ENCODE measurements at places on chromosomes 1 and 21.

- no peak for DNase-seq
Observed at GRCh38 chr1:69305621-69306020, 262.1 kb upstream of the LRRC7 start.

- DNase-seq: no peak
Observed at GRCh38 chr1:183159960-183160359, 26.1 kb upstream of the LAMC2 start.

DNA sequence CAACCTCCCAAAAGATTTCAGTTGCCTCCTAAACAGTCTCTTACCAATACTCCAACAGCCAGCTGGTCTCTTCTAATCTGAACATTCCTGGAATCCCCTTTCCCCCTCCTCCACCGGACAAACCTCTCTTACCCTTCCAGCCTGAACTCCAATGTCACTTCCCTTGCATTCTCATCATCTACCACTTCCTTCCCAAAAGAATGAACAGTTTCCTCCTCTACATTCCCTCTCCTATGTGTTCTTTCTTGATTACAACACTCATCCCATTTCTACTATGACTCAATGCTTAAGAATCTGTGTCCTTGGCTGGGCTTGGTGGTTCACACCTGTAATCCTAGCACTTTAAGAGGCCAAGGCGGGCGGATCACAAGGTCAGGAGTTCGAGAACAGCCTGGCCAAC, 417.1 kb downstream of the SETD4 start:
- DNase-seq: no peak

DNA sequence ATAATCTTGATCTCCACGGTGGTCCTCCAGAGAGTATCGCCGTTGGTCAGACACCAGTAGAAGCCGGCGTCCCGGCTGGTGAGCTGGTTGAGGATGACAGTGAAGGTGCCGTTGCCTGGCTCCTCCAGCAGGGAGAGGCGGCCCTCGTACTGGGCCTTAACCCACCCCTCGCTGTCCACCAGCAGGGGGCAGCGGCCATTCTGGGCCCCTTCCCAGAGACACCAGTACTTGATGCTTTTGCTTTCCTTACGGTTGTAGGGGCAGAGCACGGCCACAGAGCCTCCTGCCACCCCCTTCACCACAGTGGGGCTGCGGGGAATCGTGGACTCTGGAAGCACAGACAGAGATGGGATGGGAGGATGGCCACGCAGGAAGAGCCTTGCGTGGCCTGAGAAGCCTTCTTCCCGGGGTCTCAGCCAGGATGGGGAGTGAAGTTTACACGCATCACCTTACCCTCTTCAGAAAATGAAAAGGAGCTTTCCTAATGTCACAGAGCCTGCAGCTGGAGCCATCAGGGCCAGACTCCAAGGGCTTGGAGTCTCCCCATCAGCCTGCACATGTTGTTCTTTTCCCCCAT, 10.7 kb downstream of the PIGR start:
- DNase-seq: no peak

GRCh38 chr1:209240351-209240750, 343.2 kb upstream of the CAMK1G start:
- DNase-seq: no peak

DNA sequence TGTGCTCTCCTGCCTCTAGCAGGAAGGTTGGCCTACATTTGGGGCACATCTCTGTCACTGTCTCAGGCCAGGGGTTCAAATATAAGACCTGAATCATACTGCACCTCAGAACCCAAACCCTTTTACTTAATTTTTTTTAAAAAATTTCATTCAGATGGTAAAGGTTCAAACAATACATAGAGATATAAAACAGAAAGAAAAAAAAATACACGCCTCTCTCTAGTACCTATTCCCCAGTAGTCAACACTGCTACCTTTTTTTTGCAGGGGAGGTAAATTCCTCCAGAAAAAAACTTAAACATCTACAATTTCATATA, 32.9 kb downstream of the MAPKAPK2 start:
- DNase-seq: no peak

DNA sequence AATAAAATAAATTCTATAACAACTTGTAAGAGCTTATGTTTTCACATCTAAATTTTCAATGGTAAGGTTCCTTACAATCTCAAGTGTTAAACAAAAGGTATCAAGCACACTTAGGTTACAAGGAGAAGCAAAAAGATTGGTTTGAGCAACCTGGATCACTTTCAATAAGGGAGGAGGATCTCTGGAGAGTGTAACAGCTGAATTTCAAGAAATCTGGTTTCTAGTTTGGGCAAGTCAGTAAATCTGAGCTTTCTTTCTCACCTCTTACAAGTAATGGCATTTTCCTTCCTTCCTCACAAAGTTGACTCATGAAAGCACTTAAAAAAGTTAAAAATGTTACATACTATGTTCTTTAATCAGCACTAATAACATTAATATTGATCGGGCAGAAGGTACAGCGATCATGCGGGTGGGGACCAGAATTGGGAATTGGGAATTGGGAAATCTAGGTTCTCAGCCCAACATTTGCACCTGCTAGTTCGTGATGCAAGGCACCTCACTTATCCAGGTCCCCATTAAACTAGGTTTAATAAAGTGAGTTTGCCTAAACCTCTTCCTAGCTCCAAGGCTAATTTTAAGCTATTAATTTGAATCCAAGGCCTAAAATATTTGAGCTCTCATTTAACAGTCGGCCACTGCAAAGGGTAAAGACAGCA, 3.1 kb downstream of the NUCKS1 start:
- DNase-seq: no peak

DNA sequence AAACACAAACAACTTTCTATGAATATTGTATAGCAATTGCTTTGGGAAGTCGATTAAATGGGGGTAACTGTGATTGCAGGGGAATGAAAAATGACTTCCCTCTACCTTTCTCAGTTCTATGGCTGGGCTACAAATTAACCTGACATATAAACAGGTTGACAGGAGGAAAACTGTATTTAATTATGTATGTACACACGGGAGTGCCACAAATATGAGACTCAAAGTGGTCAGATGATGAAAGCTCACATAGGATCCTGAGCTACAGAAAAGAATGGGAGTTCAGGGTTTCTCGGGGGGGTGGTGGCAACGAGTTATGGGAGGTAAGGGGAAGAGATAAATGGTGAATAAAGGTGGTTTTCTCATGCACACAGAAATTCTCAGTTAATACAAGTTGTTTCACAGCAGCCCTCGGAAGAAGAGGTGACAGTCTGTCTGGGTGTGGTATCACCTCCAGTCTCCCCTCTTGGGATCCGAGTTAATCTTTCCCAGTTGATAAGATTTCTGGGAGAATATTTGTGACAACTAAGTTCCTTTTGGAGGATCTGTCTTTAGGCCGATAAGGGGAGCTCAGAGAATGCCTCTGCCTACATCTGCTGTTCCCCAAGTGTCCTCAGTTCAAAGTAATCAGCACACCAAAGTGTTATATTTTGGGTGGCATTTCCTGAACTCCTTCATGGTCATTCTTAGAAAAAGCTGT, 26.3 kb downstream of the GADD45A start:
- DNase-seq: no peak

- DNase-seq: peak; percentile 42
Observed at GRCh38 chr1:113207019-113207418, 134.0 kb downstream of the LRIG2 start.

DNA sequence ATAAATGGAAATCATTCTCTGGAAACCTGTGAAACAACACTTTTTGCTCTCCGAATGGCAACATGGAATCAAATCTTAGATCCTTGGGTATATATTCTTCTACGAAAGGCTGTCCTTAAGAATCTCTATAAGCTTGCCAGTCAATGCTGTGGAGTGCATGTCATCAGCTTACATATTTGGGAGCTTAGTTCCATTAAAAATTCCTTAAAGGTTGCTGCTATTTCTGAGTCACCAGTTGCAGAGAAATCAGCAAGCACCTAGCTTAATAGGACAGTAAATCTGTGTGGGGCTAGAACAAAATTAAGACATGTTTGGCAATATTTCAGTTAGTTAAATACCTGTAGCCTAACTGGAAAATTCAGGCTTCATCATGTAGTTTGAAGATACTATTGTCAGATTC, 45.7 kb downstream of the PTGFR start:
- DNase-seq: no peak

GRCh38 chr1:155858800-155859233, 550 bp upstream of the SYT11 start:
- no peak for DNase-seq

DNA sequence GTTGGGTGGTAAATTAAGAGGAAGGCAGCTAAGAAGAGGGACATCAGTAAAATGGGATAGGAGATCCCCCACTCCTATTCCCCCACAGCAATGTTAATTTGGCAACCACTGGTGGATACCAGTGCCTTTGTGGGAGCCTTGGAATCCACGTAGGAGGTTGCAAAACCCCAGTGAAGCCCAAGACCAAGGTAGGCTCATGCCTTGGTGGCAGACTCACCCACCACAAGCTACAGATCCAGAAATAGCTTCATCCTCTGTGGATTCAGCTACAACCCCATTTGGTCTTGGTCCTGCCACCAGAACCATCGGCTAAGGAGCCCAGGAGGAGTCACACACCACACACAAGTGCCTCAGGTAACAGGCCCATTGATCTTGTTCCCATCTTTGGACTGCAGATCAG, 21.0 kb downstream of the VTCN1 start:
- DNase-seq: no peak

DNA sequence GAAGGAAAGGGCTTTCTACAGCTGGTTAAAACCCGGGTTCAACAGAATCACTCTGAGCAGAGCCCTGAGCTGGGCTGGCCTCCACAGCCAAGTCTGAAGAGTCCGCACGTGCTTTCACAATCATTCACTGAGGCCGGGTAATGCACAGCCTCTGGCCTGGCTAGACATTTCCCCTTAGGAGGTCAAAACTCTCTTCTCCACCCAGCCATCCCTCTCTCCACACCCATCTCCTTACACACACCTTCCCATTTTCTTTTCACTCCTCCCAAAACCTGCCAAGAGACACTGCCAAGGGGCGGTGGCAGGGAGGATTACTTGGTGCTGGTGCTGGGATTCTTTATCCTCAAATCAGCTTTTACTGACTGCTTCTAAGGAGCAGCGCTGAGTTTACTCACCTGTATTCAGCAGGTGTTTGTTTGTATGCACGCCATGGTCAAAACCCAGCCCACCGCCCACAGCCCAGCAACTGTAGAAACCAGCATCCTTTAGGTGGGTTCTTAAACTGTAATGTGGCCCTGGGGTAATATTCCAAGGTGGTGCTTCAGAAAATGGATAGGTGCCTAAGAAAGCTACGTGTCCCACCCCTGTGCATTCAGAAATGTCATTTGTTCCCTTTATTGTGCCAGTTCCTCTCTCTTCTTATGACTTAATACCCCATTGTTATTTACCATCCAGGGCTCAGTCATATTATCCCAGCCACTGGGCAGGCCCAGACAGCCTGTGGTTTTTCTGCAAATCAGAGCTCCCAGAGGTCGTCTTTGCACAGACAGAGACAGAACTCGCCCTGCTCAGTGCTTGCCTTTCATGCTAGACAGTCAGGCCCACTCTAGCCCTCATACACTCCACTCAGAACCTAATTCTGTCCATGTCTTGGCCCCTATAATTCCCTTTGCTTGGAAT, 80.2 kb downstream of the ADSS2 start:
- no peak for DNase-seq

GRCh38 chr1:63671514-63671913, 78.3 kb downstream of the PGM1 start:
- DNase-seq: no peak

- DNase-seq: no peak
Observed at GRCh38 chr1:67724928-67725560, 40.0 kb downstream of the GADD45A start.

DNA sequence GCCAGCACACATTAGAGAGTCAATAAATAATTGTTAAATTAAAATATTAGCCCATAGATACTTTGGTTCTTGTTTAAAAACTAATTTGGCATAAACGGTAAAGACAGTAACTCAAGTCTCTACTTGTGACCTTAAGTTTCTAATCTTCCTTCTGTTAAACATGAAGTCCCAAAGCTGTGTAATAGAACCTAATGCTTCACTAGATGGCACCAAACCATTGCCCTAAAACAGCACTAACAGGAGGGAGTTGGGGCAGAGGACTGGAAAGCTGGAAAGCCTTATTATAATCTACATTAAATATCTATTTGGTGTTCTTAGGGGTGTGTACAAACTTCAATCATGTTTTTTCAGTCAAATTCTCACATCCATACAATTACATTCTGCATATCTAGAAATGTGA, 176.7 kb downstream of the OLFM3 start:
- DNase-seq: peak; percentile 14

DNA sequence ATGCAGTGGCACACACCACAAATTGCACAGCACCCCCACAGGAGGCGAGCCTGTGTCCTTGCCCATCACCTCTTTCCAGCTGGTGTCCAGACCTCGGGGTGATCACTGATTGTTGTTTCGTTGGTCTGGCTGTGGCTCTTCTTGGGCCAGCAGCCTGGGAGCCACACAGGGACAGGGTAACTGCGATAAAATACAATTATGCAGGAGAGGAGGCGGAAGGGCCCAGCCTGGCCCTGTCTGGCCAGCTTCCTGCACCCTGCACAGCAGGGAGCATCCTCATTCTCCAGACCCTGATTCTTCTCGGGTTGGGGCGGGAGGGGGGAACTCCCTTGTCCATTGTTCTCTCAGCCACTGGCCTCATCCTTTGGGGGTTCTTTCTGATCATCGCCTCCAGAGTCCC, 83.6 kb downstream of the ADARB1 start:
- DNase-seq: no peak

- no peak for DNase-seq
Observed at GRCh38 chr1:196380316-196380715, 227.9 kb downstream of the KCNT2 start.

DNA sequence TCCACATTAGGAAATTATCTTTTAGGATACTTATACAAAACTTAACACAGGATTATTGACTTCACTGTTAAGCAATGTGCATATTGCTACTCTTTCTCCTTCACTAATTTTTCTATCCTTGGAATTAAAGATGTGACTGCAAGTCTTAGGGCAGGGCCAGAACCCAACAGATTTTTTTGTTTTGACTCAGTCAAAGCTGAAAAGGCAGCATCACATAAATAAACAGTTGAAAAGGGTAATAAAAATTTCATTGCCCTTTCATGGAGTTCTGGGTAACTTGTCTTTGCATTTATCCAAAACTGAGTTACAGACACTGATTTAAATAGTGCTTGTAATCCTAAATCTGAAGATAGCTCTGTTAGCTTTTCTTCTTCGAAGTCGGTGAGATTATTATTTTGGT, 1.9 kb upstream of the TMEM35B start:
- no peak for DNase-seq

- no peak for DNase-seq
Observed at GRCh38 chr21:43779660-43780059, 3.6 kb upstream of the CSTB start.

GRCh38 chr1:208820580-208821212, 576.5 kb upstream of the PLXNA2 start:
- peak; percentile 71 for DNase-seq

DNA sequence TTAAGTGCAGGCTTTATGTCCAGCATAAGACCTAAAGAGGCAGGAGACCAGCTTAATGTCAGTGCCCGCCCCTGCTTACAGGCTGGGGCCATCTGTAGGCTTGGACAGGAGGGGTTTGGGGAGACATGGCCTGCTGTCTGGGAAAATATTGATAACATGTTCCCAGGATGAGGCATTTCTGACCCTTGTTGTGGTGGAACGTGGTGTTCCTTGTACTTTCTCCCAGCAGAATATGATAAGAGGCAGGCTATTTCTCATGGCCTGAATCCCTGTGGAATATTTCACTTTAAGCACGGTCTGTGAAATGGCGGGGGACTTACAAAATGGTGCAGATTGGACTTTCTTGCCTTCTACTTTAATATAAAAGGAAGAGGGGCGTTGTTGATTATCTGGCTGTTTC, 41.9 kb upstream of the PLA2G5 start:
- DNase-seq: no peak

- no peak for DNase-seq
Observed at GRCh38 chr1:230230273-230230672, 163.2 kb downstream of the GALNT2 start.

All from retina (tissue), 1 donor.